ENCODE measurements at places on chromosomes 16 and 17.

DNA sequence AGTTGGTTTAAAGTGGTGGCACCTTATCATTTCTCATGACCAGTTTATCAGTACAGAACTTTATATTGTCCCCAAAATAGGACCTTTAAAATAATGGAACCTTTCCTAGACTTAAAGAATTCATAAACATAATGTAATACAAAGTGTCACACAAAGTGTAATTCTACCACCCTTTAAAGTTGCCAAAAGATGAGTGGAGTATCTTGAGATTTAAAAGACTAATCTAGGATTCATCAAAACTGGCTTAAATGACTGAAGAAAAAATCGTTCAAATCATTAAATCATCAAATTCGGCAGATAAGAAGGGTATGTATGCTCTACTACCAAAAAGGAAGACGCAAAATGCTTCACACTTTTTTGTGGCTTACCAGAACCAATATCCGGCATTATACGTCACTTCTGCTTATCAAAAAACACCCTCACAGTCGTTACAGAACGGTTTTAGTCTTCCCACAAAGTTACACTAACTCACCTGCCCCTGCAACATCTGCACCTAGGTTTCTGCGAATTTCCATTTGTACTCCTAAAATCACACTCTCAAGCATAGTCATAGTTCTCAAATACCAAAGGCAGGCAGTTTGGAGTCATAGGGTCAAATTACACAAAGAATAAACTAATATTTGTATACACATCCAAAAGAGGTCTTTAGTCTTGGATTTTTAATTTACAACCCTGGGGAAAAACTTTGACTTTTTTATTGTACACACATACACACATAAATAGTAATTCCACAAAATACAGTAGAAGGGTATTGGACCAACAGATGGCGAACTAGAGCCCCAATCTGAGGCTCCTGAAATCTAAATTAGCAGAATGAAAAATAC, 1.4 kb upstream of the KANSL1 start:
- peak; percentile 22 for DNase-seq

DNA sequence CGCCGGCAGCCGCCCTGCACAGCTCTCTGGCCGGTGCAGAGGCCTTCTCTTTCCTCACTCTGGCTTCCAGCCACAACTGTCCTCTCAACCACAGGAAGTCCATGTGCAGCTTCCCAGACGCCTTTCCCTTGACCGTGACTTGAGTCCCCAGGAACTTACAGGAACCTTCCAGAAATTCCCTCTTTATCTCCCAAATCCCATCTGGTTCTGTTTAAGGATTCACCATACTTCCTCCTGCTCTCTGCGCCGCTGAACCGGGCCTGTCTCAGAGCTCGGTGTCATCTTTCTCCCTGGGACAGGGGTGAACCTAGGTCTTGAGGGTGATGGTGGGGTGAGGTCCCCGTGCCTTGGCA, 65.2 kb upstream of the ZNF469 start:
- DNase-seq, result no peak

DNA sequence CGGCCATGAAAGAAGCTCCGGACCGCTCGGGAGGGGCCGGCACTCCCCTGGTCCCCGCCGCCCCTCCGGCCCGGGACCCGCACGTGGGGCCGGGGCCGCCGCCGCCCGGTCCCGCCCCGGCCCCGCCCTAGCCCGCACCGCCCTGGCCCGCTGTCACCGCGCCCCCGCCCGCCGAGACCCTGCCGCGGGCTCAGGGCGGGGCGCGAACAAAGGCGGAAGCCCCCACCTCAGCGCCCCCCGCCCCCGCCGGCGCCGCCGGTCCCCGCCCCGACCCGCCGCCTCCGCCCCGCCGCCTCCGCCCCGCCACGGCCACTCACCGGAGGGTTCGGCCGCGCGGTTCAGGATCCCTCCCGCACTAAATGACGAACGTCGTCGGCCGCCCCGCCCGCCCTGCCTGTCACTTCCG, at the start of gene ARHGDIA:
Gene ARHGDIA (minus strand): TSS at position 357 of the 406 bp plus-strand sequence. CDS start 1,407 bp downstream, outside the sequence.
- no peak for DNase-seq

- DNase-seq, result no peak
Observed at GRCh38 chr17:3033741-3034577, 29.4 kb downstream of the OR1D5 start.

GRCh38 chr17:692116-692515, 22.5 kb downstream of the VPS53 start:
- no peak for DNase-seq

GRCh38 chr16:5789033-5789432, 691.4 kb upstream of the EEF2KMT start:
- DNase-seq, result no peak

DNA sequence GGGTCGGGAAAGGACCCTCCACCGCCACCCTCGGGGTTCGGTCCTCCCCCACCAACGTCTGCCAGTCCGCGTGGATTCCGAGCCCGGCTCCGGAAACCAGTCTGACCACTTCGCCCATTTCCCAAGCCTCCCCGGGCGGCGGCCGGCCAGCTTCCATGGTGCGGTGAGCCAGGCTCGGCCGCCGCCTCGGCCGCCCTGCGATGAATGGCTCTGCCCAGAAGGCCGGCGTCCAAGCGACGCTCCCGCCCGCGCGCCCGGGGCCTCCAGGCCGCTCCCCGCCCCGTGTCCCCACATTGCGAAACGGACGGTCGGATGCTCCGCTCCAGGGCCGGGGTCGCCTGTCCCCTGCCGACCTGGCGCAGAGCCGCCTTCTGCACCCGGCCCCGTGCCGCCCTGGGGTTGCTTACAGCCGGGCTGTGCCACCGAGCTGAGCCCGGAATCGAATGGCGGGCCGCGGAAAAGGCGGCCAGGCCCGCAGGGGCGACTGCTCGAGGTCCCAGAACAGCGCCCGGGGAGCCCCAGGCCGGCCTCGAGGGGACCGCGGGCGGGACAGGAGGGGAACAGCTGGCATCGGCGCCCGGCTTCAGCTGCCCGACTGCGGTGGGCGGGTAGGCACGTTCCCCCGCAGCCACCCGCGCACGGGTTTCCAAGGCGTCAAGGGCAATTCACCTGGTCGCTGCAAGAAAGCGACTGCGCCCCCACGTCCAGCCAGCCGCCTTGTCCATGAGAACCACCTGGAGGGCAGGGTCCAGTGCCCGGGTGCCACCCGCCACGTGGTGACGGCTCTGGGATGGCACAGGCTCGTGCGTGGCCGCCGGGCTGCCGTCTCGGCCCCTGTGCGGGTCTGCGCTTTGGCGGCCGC, 18.3 kb upstream of the CBX8 start:
- DNase-seq, result no peak

DNA sequence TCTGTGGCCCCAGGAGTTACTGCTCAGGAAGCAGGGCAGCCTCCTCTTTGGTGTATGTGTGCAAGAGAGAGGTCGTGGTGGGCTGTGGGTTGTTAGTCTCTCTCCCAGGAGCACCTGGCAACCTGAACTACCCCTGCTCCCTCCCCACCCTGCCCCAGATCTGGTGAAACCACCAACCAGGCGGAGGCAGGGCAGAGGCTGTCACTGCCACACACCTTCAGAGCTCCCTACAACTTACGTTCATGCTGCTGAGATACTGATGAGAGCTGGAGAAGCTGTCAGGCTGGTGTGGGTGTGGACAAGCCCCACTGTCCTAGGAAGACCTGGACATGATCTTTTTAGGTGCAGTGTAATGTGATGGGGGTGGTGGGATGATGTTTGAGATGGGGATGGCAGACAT, 24.3 kb downstream of the GOSR2 start:
- DNase-seq, result no peak

GRCh38 chr17:34068571-34068970, 186.5 kb upstream of the CCL2 start:
- no peak for DNase-seq

DNA sequence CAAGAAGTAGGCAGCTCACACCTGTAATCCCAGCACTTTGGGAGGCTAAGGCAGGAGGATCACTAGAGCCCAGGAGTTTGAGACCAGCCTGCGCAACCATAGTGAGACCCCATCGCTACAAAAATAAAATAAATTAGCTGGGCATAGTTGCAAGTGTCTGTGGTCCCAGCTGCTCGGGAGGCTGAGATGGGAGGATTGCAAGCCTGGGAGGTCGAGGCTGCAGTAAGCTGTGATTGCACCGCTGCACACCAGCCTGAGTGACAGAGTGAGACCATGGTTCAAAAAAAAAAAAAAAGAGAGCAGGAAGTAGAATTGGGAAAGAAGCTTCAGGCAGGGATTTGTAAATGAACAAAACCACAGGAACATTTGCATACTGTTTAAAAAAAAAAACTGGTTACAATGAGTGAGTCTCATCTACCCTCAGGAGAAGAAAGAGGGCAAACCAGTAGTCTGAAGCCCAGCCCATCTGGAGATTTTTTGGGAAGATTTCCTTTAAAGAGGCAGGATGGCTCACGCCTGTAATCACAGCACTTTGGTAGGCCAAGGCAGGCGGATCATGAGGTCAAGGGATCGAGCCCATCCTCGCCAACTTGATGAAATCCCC, 7.9 kb downstream of the MPV17L start:
- DNase-seq, result no peak

DNA sequence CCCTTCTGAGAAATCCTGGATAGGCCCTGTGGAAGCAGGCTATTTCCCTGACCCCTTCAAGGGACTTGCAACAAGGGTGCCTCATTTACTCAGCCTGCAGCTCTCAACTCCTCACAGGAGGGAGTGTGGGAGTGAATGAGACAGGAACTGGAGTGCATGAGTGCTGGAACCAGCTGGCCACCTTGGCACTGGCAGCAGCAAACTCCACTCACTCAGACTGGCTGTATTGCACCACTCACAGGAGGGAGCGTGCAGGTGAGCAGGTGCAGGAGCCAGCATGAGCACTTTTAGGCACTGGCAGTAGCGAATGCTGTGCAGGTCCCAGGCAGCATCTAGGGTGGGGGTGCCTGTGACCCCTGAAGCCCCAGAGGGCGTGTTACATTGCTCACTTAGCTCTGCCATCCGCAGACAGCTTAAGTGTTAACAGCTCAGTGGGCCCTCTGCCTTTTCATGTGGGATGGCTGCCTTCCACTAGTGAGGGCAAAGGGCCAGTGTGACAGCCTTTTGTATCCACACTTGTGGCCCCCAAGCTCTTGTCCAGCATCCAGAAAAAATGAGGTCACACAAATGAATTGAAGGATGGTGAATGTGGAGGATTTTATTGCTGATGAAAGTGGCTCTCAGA, 11.0 kb upstream of the ZNHIT3 start:
- DNase-seq, result no peak

- peak; percentile 85 for DNase-seq
Observed at GRCh38 chr17:74864866-74865395, 5.2 kb upstream of the GRIN2C start.

DNA sequence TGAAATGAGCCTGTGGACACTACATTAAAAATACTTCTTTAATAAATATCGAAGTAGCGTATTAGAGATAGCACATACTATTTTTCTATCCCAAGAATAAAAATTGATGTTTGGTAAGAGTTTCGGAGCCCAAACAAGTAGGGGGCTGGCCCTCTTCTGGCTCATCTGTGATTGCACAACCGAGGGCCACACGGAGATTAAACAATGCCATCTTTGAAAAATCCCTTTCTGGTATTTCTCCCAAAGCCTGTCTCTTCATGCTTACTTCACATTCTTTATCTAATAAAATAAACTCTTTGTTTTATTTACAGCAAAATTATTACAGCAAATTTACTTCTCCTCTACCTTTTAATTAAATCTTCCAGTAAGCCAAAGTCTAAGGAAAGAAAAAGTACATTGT, 9.6 kb upstream of the MYH11 start:
- DNase-seq, result no peak

DNA sequence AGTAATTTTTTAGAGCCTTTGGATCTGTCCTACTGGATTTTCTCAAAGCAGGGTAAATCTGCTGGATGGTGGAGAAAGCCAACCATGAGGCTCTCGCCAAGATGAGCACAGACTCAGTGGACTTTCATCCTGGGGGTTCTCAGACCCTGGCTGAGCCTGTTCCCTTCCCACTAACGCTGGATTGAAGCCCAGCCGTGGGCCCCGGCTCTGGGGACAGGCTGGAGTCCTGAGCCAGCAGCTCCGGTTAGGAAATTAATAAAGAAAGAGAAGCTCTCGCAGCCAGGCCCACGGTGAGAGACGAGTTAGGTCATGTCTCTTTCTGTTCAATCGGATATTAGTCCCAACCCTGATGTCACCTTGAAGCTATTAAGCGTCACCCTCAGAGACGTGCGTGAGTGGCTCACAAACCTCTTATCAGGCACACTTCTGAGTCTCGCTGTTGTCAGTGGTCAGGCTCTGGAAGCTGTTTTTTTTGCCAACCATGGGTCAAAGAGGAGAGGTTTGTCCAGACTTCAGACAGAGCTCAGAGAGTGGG, 27.1 kb downstream of the MEOX1 start:
- no peak for DNase-seq

GRCh38 chr16:54890381-54890780, 40.3 kb upstream of the IRX5 start:
- no peak for DNase-seq

- no peak for DNase-seq
Observed at GRCh38 chr16:81531419-81531821, 86.8 kb downstream of the CMIP start.

- peak; percentile 73 for DNase-seq
Observed at GRCh38 chr16:88785106-88785924, at the start of gene PIEZO1. Gene PIEZO1 (minus strand): TSS chr16:88785220. CDS start chr16:88784964, 256 bp downstream.

DNA sequence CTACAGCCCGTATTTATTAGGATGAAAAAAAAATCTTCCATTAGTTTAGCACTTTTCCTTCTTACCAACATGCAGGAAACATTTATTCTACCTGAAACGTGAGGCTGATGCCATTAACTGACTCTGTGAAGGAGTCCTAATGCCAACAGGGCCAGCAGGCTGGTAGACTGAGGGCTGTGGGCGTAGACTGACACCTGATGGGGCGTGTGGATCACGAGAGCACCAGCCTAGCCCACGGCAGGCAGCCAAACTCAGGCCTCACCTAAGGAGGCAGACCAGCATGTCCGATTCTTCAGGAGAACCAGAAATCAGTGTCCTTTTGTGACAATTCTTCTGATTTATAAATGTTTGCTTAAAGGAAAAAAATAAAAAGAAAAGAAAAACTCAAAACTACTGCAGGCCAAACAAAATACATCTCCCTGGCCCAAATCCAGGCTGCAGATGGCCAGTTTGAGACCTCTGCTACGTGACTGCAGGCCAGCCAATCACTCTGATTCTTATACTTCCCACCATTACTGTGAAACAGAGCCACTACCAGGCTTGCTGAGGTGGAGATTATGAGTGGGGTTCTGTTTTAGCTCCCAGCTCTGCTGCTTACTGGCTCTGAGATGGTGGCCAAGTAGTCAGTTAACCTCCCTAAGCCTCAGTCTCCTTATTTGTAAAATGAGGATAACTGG, 66.5 kb downstream of the GNAO1 start:
- DNase-seq, result no peak

- peak; percentile 87 for DNase-seq
Observed at GRCh38 chr17:74852237-74853047, 7.2 kb downstream of the GRIN2C start.

- DNase-seq, result no peak
Observed at GRCh38 chr17:78438271-78438691, 59.8 kb downstream of the PGS1 start.

- no peak for DNase-seq
Observed at GRCh38 chr16:10619271-10619849, 39.0 kb upstream of the EMP2 start.

DNA sequence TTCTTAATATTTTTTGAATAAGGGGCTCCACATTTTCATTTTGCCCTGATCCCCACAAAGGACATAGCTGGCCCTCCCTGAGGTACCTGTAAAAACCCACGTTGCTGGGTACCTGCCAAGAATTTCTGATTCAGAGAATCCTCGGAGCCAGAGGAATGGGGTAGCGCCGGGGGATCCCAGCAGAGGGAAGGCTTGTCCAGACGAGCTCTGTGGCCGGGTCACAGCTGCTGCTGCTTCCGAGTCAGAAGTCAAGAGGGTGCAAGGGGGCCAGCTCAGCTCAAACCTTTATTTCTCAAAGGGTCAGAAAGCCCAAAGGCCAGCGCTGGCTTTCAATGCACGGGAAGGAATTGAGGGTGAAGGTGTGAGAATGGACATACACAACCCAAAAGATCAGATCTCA, 68.9 kb upstream of the SDK2 start:
- no peak for DNase-seq
